ENCODE measurements at places on chromosomes 16 and 17. TPM values are rescaled to one million over a fixed set of nuclear protein-coding genes. Genes with fewer than 3 reads are reported as not detected.

DNA sequence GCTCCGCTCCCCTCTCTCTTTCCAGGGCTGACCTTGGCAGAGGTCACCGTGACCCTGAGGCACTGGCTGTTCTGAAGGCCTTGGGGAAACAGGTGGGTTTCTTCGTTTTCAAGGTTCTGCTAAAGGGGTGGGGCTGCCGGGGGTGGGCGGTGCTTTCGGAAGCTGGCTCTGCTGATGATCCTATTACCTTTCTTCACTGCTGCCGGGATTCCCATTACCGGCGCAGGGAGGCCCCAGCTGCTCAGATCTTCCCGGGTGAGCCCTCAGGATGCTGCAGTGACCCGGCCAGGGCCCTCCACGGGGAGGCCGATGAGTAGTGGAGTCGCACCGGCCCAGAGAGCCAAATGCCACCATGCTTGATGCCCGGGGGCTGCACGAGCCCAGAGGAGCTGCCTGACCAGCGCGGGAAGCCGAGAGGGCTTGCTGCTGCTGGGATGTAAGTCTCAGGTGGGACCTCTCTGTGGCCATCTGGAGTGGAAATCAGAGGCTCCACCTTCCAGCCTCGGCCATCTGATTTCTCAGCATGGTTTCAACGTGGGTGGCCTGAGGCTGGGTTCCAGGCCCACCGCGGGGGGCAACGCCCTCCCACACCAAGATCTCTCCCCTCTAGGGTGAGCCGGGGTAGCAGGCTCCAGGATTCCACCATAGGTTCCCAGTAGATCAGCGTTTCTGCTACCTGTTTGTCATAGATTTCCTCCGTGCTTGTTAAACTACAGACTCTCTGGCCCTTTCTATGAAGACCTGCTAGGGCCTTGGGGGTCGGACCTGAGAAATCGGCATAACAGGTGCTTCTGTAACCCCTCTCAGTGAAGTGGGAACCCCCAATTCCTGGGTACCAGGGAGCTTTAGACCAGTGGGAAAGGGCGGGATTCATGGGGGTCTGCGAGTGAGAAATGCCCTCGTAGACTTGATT is 21.6 kb upstream of the ADCY7 start:
- DNase-seq = no peak

Gene VTN
- total RNA-seq = 0.51 TPM

DNA sequence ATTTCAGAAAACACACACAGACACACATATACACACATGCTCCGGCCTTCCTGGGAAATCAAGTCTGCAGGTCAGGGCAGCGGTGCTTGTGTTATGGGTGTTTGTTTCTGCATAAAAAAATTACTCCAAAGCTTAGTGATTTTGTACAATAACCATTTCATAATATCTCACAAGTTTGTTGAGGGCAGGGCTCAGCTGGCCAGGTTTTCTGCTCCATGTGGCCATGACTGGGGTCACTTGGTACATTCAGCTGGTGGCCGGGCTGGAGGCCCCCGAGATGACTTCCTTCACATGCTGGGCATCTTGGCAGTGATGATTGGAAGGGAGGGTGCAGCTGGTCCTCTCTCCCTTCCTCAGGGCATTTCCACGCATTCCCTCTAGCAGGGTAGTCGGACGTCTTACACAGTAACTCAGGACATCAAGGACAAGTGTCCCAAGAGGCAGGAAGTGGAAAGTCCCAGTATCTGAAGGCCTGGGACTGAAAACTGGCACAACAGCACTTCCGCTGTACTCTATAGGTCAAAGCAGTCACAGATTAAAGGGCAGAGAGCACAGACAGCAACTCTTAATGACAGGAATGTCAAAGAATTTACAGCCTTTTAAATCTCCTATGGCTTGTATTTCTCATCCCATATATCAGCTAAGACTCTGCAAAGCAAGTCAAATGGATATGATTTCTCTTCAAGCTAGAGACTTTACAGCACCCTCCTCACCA is 127.4 kb downstream of the ZNF18 start:
- DNase-seq = no peak

- DNase-seq = no peak
These were observed 1480.2 kb upstream of the GOT2 start for GRCh38 chr16:60214311-60214710.

Gene CCDC92B
- not detected for total RNA-seq

GRCh38 chr17:2849327-2849670 is 53.1 kb downstream of the RAP1GAP2 start:
- no peak for DNase-seq

GRCh38 chr16:47667956-47668355 is 206.8 kb downstream of the PHKB start:
- no peak for DNase-seq

DNA sequence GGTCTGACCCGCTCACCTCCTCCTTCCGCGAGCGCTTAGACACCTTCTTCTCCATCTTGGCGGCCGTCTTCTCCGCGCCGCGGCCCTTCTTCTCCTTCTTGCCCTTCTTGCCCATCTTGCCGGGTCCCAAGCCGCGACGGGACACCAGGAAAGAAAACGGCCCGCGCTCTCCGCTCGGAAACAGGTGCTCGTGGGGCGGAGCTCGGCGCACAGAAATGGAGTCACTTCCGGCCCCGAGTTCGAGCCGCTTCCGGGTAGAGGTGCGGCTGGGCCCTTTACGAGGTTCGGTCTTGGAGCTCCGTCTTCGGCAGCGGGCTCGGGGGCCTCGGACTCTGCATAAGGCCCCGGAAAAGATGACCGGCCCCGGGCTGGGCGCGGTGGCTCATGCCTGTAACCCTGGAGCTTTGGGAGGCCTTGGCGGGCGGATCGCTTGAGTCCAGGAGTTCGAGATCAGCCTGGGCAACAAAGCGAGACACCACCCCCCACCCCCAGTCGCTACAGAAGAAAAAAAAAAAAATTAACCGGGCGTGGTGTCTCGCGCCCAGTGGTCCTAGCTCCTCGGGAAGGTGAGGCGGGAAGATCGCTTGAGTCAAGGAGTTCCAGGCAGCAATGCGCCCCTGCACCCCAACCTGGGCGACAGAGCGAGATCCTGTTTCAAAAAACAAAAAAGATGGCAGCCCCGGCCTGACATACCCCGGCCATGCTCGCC is at the start of gene KLHDC4:
KLHDC4 (minus strand) TSS at position 211 of the 709 bp plus-strand sequence; CDS start at position 115, 96 bp downstream.
- peak; percentile 88 for DNase-seq

DNA sequence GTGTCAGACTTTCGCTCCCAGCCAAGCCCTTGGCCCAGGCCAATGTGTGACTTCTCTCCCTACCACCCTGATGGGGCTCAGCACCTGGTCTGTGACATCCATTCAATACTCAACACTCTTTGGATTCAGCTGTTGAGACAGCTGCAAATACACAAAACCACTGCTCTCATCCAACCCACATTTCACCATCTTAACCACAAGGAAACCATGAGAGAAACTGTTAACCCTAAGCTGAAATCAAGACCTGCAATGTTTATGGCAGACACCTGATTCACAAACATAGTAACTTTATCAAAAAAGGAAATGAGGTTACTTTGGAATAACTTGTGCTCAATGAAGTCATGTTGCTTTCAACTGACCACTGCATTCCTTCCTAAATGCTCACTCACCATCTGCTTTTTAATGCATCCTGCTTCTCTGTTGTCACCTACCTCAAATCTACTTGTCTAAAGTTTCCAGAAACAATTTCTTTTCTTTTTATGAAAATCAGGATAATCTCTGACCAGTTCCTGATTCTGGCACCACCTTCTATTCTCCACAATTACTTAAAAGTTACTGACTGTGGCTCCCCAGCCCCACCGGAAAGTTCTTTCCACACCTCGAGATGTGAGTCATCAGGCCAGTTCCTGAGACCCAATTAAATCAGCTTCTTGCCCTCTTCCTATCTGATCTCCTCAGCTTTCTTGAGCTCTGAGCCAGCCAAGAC is 88.2 kb downstream of the NOG start:
- DNase-seq = no peak

DNA sequence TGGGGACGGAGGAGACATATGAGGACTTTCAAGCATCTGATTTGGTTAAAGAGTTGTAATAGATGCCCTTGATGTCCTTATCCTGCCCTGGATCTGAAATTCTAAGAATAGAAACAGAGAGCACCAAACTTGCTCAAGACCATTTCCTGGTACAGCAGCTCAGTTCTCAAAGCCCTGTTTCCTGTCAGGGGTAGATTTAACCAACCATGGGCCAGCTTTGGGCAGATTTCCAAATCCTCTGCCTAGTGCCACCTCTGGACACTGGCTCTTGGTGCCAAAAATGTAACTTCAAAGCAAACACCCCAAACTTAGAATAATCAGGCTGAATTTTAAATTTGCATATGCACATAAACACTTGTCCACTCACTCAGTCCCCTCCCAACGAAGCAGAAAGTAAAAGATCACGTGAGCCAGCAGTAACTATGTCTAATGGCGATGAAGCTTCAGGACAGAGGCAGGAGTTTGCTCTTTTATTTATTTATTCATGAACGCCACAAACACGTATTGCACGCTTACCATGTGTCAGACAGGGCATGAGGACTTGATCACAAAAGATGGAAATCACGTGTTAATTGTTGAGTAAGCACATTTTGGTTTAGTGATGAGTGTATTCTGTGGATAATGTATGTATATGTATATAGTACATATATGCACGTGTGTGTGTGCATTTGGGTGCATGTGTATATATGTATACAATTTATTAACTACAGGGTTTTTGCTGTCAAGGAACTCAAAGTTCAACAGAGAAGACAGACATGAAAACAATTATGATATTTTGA is 23.1 kb upstream of the SDK2 start:
- no peak for DNase-seq

- DNase-seq = no peak
These were observed 729.3 kb upstream of the KIF2B start for GRCh38 chr17:53093391-53093790.

Gene COL1A1
- 59.4 TPM for total RNA-seq

Gene CDRT15L2
- total RNA-seq = not detected

- peak; percentile 90 for DNase-seq
These were observed at the start of gene COPRS for GRCh38 chr17:31858642-31859486. COPRS (minus strand) TSS chr17:31859244; CDS start chr17:31859199, 45 bp downstream.

GRCh38 chr17:83152227-83152744 is 72.9 kb downstream of the METRNL start:
- DNase-seq = no peak

DNA sequence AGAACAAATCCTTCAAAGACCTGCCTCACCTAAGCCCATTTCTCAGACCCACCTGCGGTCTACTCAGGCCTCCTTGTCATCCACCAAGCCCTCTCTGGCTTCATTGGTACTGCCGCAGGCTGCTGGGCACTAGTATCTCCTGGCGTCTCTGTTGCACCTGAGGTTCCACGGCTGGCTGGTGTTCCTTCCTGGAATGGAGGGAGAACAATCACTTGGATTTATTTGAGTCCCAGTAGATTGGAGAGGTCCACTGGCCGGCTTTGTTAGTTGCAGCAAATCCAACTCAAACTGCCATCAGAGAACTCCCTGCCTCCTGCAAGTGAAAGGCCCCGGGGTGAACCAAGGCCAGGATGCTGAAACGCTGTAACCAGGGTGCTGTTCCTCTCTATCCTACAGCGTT is 15.3 kb downstream of the MIS12 start:
- DNase-seq = no peak

Gene UMOD
- not detected for total RNA-seq

Gene GPR139
- not detected for total RNA-seq

- no peak for DNase-seq
These were observed 4.7 kb upstream of the PLCG2 start for GRCh38 chr16:81774348-81774747.

Gene SHISA9
- not detected for total RNA-seq

GRCh38 chr17:5846001-5846400 is 224.2 kb upstream of the WSCD1 start:
- no peak for DNase-seq

DNA sequence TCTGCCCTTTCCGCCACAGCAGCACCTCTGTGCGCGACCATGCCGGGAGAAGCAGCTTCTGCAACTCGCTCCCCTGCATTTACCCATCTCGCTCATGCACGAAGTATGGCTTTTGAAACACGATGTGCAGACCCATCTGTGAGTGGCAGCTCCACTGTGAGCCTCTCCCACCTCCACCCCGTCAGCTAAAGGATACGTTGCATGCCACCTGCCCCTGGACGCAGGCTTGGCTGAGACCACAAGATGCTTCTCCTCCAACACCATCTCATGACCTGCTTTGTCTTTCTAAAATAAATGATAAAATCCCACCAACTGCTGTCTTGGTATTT is 100.9 kb downstream of the ZNF778 start:
- DNase-seq = no peak

DNA sequence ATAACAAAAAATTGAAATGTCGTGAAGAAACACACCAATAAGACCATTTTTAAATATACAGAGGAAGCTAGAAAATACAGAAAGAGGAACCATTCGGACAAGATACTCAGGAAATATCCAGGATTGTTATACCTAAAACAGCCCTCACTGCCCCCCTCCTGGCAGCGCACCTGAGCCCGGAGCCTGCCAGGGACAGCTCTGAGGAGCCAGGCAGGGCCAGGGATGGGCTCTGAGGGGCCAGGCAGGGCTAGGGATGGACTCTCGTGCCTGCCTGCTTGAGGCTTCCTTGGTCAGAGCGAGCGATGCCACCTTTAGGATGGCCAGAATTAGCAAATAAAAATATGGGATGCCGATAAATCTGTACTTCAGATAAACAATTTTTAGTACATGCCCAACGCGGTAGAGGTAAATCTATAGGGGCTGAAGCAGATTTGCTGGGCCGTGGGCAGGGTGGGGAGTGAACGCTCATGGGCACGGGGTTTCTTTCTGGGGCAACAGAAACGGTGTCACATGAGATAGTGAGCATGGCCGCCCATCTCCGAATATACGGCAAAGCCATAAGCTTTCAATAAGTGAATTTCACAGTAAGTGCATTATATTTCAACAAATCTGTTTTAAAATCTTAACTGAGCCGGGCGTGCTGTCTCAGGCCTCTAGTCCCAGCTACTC is 18.2 kb upstream of the CSNK1D start:
- no peak for DNase-seq

DNA sequence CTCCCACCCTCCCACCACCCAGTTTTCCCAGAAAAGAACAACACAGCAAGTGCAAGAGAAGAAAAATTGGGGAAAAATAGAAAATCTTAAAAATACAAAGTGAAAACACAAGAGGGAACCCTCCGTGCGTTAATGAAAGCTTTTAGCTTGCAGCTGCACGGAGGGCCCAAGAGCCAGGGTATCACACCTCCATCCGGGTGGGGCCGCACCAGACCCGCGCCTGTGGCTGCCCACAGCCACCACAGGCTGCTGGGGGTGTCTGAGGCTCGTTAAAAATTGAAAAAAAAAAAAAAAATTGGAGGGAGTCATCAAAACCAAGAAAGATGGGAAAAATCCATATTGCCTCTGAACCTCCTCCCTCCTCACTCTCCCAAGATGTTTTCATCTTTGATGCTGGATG is 18.6 kb downstream of the ENGASE start:
- no peak for DNase-seq

GRCh38 chr17:19017401-19017800 is 12.8 kb upstream of the FAM83G start:
- DNase-seq = no peak

- no peak for DNase-seq
These were observed 8.6 kb upstream of the GSG1L start for GRCh38 chr16:28072087-28072486.
